ENCODE measurements at places on chromosomes 1 and 21. TPM values are rescaled to one million over a fixed set of nuclear protein-coding genes. Genes with fewer than 3 reads are reported as not detected.

- DNase-seq, result no peak
Observed at GRCh38 chr1:217856342-217857034, 225.3 kb downstream of the SPATA17 start.

DNA sequence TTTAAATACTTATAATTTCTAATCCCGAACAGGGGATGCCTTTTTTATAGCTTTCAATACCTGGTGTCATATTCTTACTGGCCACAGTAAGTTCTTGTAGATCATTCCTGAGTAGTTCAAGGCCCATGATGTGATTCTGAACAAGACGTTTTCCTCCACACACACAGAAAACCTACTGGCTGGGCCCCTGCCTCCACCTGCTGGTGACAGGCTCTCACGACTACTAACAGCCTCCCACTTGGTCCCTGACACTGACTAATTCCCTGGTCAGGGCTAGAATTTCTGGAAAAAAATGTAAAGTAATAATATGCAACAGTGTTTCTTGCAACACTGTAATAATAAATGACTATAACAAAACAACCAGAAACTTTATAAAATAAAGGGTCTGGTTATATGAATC is 50.4 kb upstream of the RIPK4 start:
- peak; percentile 48 for DNase-seq

- DNase-seq, result no peak
Observed at GRCh38 chr1:231159963-231160761, 1.7 kb upstream of the TRIM67 start.

The SLC45A1 gene
- 4.2 TPM for total RNA-seq

- DNase-seq, result no peak
Observed at GRCh38 chr1:190212450-190212849, 265.2 kb downstream of the BRINP3 start.

The SIM2 gene
- 9.1 TPM for total RNA-seq

- peak; percentile 97 for DNase-seq
Observed at GRCh38 chr1:207007352-207008033, 25.1 kb downstream of the C1orf116 start.

The ZBTB8B gene
- not detected for total RNA-seq

- no peak for DNase-seq
Observed at GRCh38 chr1:198942466-198942865, 303.6 kb downstream of the PTPRC start.

DNA sequence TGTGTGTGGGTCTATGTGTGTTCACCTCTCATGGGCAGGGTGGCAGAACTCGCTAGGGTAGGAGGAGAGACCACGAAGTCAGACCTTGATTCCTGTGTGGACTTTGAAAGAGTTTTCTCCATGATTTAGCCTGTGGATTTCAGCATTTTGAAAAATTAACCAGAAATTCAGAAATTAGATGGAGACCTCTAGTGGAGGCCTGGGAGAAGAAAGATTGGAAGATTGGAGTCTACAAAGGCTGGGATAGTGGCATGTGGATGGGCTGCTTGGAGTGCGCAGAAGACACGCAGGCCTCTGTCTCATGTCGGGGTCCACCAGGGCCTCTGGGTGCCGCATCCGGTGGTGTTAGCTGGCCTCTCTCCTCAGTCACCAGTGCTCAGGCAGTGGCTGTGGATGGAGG is 18.9 kb upstream of the IGSF5 start:
- no peak for DNase-seq

DNA sequence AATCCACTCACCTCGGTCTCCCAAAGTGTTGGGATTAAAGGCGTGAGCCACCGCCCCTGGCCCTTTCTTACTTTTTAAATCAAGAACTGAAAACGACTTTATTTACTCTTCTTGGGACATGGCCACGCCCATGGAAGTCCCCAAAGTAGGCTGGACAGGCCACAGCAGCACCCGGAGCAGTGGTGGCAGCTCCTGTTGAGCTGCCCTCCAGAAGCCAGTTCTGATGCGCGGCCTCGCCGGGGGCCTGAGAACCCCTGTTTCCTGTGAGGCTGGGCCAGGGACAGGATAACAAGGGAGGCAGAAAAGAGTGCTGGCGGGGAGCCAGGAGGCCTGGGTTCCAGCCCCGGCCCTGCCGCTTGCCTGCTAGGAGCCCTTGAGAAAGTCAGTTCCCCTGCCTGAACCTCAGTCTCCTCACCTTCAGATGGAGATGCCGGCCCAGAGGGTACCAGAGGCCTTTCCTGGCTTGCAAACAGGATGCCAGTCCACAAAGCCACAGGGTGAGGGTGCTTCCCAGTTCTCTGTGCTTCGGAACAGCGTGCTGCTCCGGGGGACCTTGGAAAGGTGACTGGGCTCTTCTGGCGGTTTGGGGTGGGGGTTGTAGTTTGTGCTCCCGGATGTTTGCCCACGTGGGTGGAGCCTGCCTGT is 59.4 kb downstream of the RUNX3 start:
- DNase-seq, result no peak

DNA sequence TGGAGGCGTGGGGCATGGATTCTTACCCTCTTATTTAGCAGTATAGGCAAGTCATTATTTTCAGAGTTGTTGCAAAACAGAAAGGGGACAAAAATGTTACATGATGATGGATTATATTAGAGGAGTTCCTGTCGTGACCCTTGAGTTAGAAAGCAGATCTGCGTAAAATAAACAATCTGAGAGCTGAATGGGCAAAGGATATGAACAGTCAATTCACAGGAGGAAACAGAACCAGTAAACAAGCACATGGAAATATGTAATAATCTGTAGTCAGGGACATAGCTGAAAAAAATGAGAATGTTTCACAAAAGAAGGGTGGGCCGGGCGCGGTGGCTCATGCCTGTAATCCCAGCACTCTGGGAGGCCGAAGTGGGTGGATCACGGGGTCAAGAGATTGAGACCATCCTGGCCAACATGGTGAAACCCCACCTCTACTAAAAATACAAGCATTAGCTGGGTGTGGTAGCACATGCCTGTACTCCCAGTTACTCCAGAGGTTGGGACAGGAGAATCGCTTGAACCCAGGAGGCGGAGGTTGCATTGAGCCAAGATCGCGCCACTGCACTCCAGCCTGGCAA is 20.9 kb downstream of the RCAN1 start:
- DNase-seq, result no peak

GRCh38 chr1:15932612-15933011 is 43.3 kb downstream of the ZBTB17 start:
- DNase-seq, result no peak

DNA sequence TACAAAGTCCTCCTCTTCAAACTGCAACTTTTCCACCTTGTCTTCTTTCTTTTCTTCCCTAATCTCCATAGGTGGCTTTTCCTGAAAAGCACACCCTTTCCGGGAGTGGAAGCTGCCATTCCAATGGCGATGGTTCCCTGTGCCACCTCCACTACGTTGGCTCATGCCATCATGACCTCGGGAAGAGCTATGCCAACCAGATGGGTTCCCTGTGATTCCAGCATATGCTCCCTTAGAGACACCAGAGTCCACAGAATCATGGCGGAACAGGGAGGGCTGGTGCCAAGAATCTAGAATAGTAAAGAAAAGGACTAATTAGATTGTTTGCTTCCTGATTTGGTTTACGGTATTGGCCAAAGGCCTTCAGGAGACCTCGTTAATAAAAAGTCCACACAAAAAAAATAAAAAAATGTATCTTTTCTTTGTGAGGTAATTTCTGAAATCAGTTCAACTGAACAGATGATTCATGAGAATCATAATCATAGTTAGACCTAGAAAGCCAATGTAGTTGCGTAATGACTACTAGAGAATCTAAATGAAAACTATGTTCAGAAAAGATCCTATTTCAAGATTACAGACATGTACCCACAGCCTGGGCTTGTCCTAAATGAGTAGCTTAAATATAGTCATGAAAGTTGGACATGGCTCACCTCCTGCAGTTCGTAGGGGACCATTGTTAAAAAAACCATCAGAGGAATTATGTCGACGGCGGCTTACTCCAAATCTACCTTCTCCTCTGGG is 30.9 kb upstream of the CCDC17 start:
- DNase-seq, result peak; percentile 63

GRCh38 chr1:4915154-4915553 is 260.7 kb downstream of the AJAP1 start:
- no peak for DNase-seq

GRCh38 chr1:121546830-121547591 is 362.2 kb downstream of the SRGAP2C start:
- peak; percentile 68 for DNase-seq

The LMX1A gene
- total RNA-seq, result not detected

- DNase-seq, result peak; percentile 48
Observed at GRCh38 chr1:62144238-62144831, 50.3 kb upstream of the L1TD1 start.

- DNase-seq, result no peak
Observed at GRCh38 chr21:23127973-23128372, 2129.8 kb downstream of the NCAM2 start.
